ENCODE measurements at places on chromosomes 6 and 20. TPM values are rescaled to one million over a fixed set of nuclear protein-coding genes. Genes with fewer than 3 reads are reported as not detected.

OR12D1 gene
- not detected for total RNA-seq

EYS gene
- under 0.01 TPM for total RNA-seq

GRCh38 chr6:23534351-23534750 lies 591.7 kb upstream of the NRSN1 start:
- no peaks in the 10 kb centered on the region for H3K4me1 ChIP-seq
- no peaks in the 10 kb centered on the region for H3K27me3 ChIP-seq
- DNase-seq: no peak
- H3K36me3 ChIP-seq: no peaks in the 10 kb centered on the region

DNA sequence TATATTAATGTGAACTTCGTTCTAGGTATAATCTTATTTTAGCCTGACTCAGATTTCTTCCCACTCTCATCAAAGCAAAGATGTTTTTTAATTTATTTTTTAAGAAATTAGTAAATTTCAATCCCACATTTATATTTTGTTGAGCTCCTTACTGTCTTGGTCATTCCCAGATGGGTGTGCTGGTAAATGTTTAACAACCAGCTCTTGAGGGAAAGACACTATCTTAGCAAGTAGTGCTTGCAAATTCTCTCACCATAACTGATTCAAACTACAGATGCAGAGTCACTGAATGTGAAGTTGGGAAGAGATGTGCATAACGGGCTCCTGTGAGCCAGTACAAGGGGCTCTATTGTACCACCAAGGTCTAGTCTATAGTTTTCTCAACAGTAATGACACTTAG lies 29.8 kb upstream of the BTN3A2 start:
- H3K27me3 ChIP-seq: no peaks in the 10 kb centered on the region
- no peak overlapping the region for H3K4me3 ChIP-seq
- H3K36me3 ChIP-seq: no peaks in the 10 kb centered on the region
- H3K27ac ChIP-seq: no peak overlapping the region
- H3K4me1 ChIP-seq: no peaks in the 10 kb centered on the region

DNA sequence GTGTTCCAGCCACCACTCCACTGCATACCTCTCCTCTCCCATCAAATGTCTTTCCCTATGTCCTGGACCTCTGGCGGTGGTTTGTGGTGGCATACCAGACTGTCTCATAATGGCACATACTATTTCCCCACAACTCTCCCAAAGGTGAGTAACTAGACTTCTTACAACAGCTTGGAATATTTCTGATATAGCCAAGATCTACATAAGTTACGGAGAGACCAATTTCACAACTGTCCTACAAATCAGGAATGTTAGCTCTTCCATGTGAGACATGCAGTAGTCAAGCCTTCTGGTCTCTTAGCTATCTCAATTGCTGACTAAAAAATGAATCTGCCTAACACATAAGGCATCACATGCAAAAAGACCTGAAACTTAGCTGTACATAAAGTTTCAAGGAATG lies 588.9 kb downstream of the RNF144B start:
- H3K4me3 ChIP-seq: no peak overlapping the region
- peaks cover 5% of the 10 kb centered on the region for H3K4me1 ChIP-seq
- H3K36me3 ChIP-seq: no peaks in the 10 kb centered on the region
- no peak for DNase-seq

GRCh38 chr6:6588064-6588923 lies at the start of gene LY86:
Gene LY86 (plus strand): TSS chr6:6588720. CDS start chr6:6588735, 15 bp downstream.
- DNase-seq: no peak
- H3K4me1 ChIP-seq: peaks cover 10% of the 10 kb centered on the region
- no peak within 1 kb of the TSS for H3K4me3 ChIP-seq
- no peaks in the 10 kb centered on the region for H3K36me3 ChIP-seq
- H3K27ac ChIP-seq: peak within 1 kb of the TSS; percentile 66

GRCh38 chr20:47847884-47848485 lies 62.7 kb upstream of the SULF2 start:
- DNase-seq: no peak
- no peaks in the 10 kb centered on the region for H3K4me1 ChIP-seq
- no peaks in the 10 kb centered on the region for H3K36me3 ChIP-seq
- no peaks in the 10 kb centered on the region for H3K27me3 ChIP-seq
- H3K27ac ChIP-seq: no peak overlapping the region
- H3K4me3 ChIP-seq: no peak overlapping the region

- peaks cover 7% of the 10 kb centered on the region for H3K4me1 ChIP-seq
- H3K36me3 ChIP-seq: no peaks in the 10 kb centered on the region
- no peak overlapping the region for H3K4me3 ChIP-seq
- DNase-seq: no peak
- no peak overlapping the region for H3K27ac ChIP-seq
- H3K27me3 ChIP-seq: no peaks in the 10 kb centered on the region
These were observed 508.4 kb upstream of the SULF2 start for GRCh38 chr20:48293671-48294070.

GRCh38 chr6:36959555-36960250 lies 5.2 kb downstream of the PI16 start:
- H3K4me3 ChIP-seq: no peak overlapping the region
- no peak overlapping the region for H3K27ac ChIP-seq
- no peak for DNase-seq
- no peaks in the 10 kb centered on the region for H3K4me1 ChIP-seq

GRCh38 chr6:30155520-30156261 lies 5.3 kb downstream of the TRIM10 start:
- no peak overlapping the region for H3K4me3 ChIP-seq
- H3K27me3 ChIP-seq: peaks cover 6% of the 10 kb centered on the region
- H3K36me3 ChIP-seq: no peaks in the 10 kb centered on the region
- H3K4me1 ChIP-seq: no peaks in the 10 kb centered on the region
- DNase-seq: no peak

DNA sequence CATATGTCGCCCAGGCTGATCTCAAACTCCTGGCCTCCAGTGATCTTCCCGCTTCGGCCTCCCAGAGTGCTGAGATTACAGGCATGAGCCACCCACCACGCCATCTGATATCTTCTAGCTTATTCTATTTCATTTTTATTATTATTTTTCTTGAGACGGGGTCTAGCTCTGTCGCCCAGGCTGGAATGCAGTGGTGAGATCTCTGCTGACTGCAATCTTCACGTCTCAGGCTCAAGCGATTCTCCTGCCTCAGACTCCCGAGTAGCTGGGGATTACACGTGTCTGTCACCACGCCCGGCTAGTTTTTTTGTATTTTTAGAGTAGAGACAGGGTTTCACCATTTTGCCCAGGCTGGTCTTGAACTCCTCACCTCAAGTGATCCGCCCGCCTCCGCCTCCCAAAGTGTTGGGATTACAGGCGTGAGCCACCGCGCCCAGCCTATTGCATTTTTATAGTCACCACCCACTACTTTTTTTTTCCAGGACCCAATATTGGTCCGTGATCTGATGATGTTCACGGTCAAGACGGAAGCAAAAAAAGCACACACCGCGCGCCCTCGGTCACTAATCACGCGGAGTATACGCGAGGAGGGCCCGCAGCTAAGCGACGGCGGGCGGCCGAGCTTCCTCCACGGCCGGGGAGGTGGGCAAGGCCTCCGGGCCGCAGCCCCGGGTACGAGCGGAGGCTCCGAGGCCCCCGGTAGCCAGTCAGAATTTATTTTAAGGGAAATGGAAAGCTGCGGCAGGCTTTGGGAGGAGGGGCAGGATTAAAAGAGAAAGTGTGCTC lies 1.1 kb upstream of the LSM14B start:
- H3K4me1 ChIP-seq: no peaks in the 10 kb centered on the region
- no peak for DNase-seq
- peak overlapping the region; percentile 99 for H3K27ac ChIP-seq
- peak overlapping the region; percentile 97 for H3K4me3 ChIP-seq
- H3K27me3 ChIP-seq: no peaks in the 10 kb centered on the region

GRCh38 chr6:14709900-14710299 lies 536.0 kb upstream of the JARID2 start:
- no peaks in the 10 kb centered on the region for H3K27me3 ChIP-seq
- H3K36me3 ChIP-seq: no peaks in the 10 kb centered on the region
- DNase-seq: no peak

DNA sequence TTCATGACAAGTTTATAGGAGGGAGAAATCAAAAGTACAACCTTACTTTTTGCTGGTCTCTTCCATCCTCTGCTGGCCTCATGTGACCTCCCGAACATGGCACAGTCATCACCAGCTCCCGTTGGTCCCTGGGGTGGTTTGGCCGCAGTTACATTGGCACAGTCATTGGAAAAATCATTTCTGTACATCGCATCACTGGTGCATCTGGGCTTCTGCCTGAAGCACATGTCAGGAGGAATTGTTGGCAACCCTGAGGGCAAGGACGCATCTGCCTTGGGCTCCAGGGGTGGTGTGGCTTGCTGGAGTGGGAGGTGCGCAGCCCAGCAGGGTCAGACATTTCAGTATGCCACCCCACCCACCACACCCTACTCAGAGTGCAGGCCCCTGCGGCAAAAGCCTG lies 162.9 kb upstream of the SLC24A3 start:
- no peak for DNase-seq
- no peaks in the 10 kb centered on the region for H3K27me3 ChIP-seq
- no peaks in the 10 kb centered on the region for H3K36me3 ChIP-seq
- no peak overlapping the region for H3K4me3 ChIP-seq

GABRR1 gene
- not detected for total RNA-seq

DNA sequence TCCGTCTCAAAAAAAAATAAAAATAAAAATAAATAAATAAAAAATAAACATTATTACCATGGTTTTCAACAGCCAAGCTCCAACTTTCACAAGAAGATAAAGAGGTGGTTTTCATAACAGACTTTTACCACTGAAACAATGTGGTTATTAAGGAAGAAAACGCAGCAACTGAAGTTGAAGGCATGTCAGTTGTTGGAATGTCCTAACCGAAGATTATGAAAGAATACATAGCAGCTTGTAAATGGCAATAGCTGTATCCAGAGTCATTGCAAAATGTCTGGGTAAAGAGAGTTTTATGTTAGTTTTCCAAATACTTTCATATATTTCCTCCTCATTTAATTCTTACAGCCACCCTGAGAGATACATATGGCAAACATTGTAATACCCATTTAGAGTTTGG lies 161.6 kb upstream of the MARCKS start:
- no peaks in the 10 kb centered on the region for H3K27me3 ChIP-seq
- H3K4me3 ChIP-seq: no peak overlapping the region
- H3K27ac ChIP-seq: no peak overlapping the region
- H3K36me3 ChIP-seq: no peaks in the 10 kb centered on the region
- no peak for DNase-seq

- no peaks in the 10 kb centered on the region for H3K36me3 ChIP-seq
- H3K4me3 ChIP-seq: no peak overlapping the region
These were observed 70.9 kb downstream of the B4GALT5 start for GRCh38 chr20:49642816-49643215.

DNA sequence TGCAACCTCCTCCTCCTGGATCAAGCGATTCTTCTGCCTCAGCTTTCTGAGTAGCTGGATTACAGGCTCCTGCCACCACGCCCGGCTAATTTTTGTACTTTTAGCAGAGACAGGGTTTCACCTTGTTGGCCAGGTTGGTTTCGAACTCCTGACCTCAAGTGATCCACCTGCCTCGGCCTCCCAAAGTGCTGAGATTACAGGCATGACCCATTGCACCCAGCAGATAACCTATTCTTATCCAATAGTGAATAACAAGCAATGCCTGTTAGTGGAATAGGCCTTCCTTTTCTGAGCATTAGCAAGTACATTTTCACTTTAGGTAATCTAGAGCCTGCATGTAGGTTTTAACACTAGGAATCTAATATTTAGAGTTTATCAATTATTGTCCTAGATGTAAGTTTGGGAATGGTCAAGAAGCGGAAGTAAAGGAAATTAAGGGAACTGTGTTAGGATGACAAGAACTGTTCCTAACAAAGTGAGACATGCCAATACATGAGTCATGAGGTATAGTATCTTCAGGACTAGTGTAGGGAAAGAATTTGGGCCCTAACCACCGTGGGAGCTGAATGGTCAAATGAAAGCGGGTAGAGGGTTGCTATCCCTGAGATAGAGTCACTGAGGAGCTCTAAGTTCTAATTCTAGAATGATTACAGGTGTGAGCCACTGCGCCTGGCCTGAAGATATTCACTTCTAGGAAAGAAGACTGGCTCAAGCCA lies 15.0 kb downstream of the BLTP3A start:
- H3K4me3 ChIP-seq: no peak overlapping the region
- no peak for DNase-seq
- no peaks in the 10 kb centered on the region for H3K36me3 ChIP-seq
- H3K4me1 ChIP-seq: no peaks in the 10 kb centered on the region
- no peak overlapping the region for H3K27ac ChIP-seq

- no peaks in the 10 kb centered on the region for H3K36me3 ChIP-seq
- no peaks in the 10 kb centered on the region for H3K27me3 ChIP-seq
- no peak overlapping the region for H3K27ac ChIP-seq
- H3K4me3 ChIP-seq: no peak overlapping the region
- H3K4me1 ChIP-seq: no peaks in the 10 kb centered on the region
- DNase-seq: no peak
These were observed 124.4 kb upstream of the FOXQ1 start for GRCh38 chr6:1187293-1188131.

NKAPL gene
- total RNA-seq: 1.3 TPM

DNA sequence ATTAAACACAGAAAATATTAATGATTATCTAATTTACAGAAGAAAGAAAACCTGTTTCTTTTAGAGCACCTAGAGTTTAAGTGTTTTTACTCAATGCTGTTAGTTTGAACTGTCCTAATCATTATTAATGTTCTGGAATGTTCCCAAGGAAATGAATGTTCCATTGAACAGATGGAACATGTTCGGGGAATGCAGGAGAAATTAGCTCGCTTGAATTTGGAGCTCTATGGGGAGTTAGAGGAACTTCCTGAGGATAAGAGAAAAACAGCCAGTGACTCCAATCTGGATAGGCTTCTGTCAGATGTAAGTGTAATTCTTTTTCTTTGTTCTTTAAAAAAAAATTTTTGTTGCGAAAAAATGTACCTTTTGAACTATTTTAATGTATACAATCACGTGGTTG lies 10.8 kb upstream of the ECT2L start:
- peaks cover 4% of the 10 kb centered on the region for H3K36me3 ChIP-seq
- H3K4me1 ChIP-seq: no peaks in the 10 kb centered on the region
- no peak for DNase-seq
- no peaks in the 10 kb centered on the region for H3K27me3 ChIP-seq
- H3K4me3 ChIP-seq: no peak overlapping the region
- no peak overlapping the region for H3K27ac ChIP-seq

DNA sequence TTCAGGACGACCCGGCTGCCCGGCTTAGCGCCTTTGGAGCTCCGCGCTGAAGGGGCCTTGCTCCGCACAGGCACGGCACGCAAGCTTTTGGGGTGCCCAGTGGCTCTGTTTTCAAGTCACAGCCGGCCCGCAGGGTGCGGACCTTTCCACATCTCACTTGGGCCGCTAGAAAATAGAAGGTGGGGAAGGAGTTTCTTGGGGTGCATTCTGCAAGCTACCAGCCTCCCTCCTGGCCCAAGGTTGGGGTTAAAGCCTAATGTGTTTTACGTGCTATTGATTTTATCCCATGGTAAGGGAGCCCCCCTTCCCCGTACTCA lies 561 bp downstream of the KAT14 start:
- H3K36me3 ChIP-seq: no peaks in the 10 kb centered on the region
- H3K4me3 ChIP-seq: peak overlapping the region; percentile 77
- H3K27ac ChIP-seq: peak overlapping the region; percentile 93
- no peaks in the 10 kb centered on the region for H3K27me3 ChIP-seq

REM1 gene
- total RNA-seq: 12.0 TPM

HAO1 gene
- total RNA-seq: not detected

EMILIN3 gene
- 31.0 TPM for total RNA-seq

TMEM242 gene
- 6.0 TPM for total RNA-seq

- H3K4me1 ChIP-seq: no peaks in the 10 kb centered on the region
- H3K27ac ChIP-seq: no peak overlapping the region
- H3K36me3 ChIP-seq: no peaks in the 10 kb centered on the region
- no peak for DNase-seq
- no peak overlapping the region for H3K4me3 ChIP-seq
These were observed 155.8 kb downstream of the WDR27 start for GRCh38 chr6:169545982-169546381.

Data from tibial nerve (tissue), 4 donors.